GM12878 (cell line): ENCODE measurements at places on chromosomes 4 and X. TPM values are rescaled to one million over a fixed set of nuclear protein-coding genes. Genes with fewer than 3 reads are reported as not detected.

GRCh38 chrX:16511796-16512776 lies 137.9 kb upstream of the S100G start:
- no peak overlapping the region for H3K4me3 ChIP-seq
- H3K27me3 ChIP-seq: no peaks in the 10 kb centered on the region
- no peak for DNase-seq

GRCh38 chrX:24002167-24002566 lies 24.8 kb downstream of the KLHL15 start:
- no peak overlapping the region for H3K27ac ChIP-seq
- no peaks in the 10 kb centered on the region for H3K27me3 ChIP-seq
- no peaks in the 10 kb centered on the region; the same call in 1 of the 2 replicates for H3K36me3 ChIP-seq
- H3K4me3 ChIP-seq: no peak overlapping the region
- H3K4me1 ChIP-seq: no peaks in the 10 kb centered on the region

CLCN4 gene
- polyA plus RNA-seq: 3.2 and 4.3 TPM in 2 replicates

- no peak for DNase-seq
- H3K36me3 ChIP-seq: peaks cover 7% of the 10 kb centered on the region; the same call in 1 of the 2 replicates
- H3K4me3 ChIP-seq: no peak overlapping the region
- H3K27ac ChIP-seq: no peak overlapping the region
- H3K27me3 ChIP-seq: no peaks in the 10 kb centered on the region
- no peaks in the 10 kb centered on the region for H3K4me1 ChIP-seq
Measured at GRCh38 chr4:53421791-53422190, 44.4 kb downstream of the FIP1L1 start.
